ENCODE measurements at places on chromosomes 12 and 14.

DNA sequence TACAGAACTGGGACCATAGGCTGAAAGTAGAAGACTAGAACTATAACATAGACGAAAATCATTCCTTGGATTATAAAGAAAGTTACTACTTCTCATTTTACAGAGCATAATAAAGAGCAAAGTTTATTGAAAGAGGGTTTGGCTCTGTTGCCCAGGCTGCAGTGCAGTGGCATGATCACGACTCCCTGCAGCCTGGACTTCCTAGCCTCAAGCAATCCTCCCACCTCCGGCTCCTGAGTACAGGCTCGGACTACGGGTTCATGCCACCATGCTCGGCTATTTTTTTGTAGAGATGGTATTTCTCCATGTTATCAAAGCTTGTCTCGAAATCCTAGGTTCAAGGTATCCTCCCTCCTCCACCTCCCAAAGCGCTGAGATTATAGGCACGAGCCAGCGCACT is 190.1 kb upstream of the FOXG1 start:
- DNase-seq, result no peak

GRCh38 chr14:52781629-52782028 is 9.8 kb downstream of the GNPNAT1 start:
- no peak for DNase-seq

DNA sequence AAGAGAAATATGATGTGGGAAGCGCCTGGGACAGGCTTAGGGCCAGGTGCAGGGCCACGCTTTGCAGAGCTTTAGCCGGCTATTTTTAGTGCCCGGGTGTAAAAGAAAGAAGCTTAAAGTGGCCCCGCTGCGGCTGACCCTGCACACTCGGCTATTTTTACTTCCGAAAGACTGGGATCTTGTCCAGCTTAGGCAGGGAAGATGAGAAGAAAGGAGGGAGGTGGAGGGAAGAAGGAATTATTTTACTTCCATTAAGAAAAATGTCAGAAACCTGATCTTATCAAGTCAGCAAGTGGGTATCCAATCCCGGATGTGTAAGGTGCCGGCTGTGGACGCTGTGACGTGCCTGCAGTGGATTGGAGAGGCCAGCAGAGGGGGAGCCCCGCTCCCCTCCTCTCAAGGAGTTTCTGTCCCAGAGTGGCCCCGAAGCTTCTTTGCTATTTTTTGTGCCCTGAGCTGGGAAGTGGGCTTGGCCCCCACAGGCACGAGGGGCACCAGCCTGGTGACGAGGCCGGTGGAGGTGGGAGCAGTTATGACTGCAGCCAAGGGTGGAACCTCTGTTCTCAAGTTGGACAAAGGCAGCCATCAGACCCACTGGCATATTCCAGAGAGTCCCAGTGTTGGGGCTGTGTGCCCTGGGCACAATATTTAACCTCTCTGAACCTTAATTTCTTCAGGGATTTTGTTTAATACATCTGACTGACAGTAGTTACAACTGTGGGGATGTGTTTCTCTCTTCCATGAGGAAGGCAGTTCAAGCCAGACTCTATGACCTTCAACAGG is 97.7 kb downstream of the ESRRB start:
- DNase-seq, result no peak

DNA sequence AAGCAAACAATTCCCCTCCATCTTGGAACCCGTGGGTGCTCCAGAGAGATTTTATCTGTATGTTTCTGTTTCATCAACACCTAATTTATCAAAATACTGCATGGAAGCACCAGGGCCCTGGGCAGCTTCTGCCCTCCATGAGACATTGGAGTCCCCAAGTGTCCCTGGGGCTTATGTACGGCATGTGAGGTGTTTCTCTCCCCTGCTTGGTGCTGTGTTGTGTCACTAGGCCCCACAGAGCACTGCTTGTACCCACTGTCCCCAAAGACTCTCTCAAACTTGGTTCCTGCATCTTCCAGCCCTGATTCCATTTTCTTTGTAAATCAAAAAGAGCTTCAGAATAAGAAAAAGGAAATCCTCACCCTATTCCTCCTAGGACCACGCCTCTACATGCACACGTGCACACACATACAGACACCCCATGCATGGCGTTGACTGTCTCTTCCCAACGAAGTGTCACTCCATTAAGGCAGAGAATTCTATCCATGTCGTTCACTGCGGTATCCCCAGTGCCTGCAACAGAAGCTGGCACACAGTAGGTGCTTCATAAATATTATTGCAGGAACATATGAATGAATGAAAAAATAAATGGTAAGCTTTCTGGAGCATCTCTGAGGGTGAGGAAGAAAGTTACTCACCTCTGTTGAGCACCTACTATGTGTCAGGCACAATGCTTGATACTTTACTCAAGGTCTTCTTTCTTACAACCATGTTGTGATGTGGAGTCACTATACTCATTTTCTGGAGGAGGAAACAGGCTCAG is 191.6 kb downstream of the DICER1 start:
- no peak for DNase-seq

DNA sequence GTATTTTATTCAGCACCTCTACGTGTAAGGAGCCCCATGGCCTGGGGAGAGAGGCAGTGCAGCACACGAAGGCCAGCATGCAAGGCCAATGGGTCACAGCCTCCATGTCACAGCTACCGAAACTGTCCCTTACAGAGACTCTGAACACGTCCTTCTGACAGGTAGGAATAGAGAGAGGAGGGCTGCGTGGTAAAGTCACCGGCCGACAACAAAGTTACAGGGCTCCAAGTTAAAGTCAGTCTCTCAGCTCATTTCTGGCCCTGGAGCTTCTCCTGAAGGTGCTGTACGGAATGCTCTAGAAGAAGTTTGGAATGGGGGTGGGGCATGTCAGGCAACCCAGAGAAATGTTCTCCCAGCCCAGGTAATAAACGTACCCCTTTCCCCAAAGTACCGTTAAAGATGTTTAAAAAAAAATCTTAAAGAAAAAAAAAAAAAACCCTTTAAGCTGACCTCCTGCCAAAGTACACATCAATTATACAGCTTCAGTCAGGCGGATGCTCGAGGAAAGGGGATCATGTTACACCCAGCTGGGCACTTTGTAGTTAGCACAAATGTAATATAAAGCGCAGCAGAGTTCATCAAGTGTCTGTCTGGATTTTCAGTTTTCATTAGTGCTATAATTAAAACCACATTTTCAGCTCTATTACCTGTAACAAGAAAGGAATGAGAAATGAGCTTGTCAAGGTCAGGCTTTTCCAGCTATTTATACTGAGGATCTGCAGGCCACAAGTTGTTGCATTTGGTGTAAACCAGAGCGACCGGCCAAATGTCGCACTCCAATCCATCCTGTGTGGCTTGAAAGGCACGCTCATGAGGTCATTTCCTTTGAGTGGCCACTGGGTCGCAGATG is 53.3 kb upstream of the CDKN3 start:
- no peak for DNase-seq

DNA sequence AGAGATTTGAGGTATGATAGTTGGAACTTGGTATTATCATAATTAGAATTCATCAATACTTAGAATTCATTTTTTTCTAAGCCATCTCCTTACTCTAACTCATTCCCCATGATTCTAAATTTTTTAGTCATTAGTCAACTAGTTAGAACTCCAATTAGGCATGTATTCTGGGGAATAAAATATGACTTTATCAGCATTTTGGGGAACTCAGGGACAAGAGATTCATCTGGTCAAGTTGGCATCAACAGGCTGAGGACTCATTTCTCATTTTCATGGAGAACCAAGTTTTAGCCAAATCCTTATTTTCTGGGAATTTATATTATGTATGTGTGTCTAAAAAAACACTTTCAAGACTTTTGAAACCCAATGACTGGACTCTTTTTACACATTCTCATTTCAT is 29.2 kb downstream of the DIP2B start:
- DNase-seq, result no peak

DNA sequence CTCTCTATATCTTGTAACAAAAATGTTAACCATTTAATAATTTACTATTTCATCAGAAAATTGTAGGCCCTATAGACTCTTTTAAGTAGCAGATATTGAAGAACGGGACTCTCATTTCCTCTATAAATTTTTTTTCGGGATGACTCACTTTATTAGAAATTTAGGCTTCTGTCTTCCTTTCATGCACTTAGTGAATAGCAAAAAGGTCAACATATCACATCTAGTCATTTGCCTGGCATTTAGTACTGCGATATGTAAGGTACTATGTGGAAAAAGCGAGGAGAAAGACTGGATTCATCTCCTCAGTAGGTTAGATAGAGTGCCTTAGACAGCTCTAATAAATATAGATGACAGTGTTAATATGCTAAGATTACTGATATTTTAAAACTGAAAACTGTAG is 166.3 kb upstream of the PTPRQ start:
- DNase-seq, result no peak

- no peak for DNase-seq
Observed at GRCh38 chr14:96410119-96410518, 18.2 kb downstream of the AK7 start.

GRCh38 chr12:50598321-50598862 is 93.6 kb downstream of the DIP2B start:
- DNase-seq, result no peak

DNA sequence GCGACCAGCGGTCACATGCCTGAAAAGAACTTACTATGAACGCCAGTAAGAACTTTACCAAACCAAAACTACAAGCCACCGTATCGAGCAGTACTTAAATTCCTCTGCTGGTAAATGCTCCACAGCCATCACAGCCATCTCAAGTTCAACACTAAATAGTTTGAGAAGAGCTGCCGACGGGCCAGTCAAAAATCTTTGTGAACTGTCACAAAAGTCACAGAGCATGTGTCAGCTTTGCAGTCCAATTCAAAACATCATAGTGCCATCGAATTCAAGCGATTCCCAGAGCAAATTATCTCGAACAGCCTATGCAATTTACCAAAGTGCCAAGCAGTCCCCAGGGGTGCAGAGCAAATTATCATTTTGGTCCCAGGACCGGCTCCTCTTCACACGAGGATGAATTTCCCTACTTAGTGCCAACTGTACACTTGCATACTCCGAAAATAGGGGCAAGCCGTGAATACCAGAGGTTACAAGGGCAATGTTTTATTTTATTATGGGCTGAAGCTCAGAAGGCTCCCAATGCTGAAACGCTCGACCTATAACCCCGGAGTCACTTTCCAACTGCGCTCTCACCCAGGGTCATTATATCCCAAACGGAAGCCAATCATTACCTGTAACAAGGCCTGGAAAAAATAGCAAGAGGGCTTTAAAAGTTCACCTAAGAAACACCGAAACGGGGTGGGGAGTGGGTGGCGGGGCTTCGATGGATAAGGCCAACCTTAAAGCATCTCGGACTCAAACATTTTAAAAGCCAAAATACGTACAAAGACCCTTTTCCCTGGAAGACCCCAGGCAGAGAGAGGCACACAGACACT is 1.1 kb downstream of the LRP6 start:
- DNase-seq, result no peak

- peak; percentile 27 for DNase-seq
Observed at GRCh38 chr12:88922816-88923215, 342.5 kb upstream of the KITLG start.

- DNase-seq, result no peak
Observed at GRCh38 chr12:111519083-111519482, 80.0 kb downstream of the ATXN2 start.

DNA sequence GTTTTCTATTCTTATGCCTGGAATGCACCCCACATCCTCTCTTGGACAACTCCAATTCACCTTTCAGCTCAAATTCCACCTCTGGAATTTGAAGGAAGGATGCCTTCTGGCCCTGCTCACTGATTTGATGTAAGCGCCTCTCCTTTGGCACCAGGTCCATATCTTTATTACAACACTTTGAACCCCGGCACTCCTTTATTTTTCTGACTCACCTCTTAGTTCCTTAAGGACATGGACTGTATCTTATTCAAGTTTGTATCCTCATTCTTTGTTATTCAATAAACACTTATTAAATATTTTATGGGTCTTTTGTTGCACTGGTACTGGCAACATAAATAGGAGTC is 3.1 kb downstream of the GALC start:
- no peak for DNase-seq

DNA sequence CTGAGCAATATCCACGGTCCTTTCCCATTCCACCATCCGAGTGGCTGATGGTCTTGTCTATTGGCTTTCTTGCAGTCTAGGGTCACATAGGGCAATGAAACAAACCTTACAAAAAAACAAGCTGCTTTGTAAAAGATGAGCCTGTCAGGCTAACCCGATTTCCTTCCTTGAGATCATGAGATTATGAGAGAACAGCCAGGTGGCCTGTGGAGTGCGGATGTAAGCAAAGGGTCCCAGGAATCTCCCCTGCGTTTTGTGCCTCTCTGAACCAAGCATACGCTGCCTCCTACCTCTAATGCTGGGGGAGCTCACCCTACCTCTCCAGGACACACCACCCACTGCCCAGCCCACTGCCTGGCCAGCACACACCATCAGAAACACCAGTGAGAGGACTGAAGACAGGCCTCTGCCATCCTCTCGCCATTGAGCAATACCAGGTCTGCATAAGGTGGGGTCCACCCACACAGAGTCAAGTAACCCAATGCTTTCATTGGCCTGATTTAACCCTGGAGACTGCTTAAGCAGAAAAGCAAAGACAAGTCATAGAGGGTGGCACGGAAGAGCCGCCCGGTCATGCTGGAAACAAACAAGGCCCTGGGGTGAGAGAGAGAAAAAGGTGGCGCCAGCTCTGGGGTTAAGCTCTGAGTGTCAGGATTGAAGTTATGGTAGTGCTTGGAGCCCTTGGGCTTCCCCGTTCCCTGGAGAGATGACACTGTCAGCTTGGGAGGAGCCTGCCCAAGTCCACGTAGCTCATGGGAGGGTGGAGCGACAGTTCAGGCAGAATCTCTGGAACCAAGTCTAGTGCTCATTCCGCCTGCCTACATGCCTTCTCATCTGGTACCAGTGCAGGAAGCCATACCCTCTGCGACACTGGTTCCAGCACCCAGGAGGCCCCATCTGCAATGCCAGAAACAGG is 46.6 kb downstream of the CALM1 start:
- no peak for DNase-seq

- DNase-seq, result no peak
Observed at GRCh38 chr14:60277605-60278190, 28.7 kb downstream of the PPM1A start.

DNA sequence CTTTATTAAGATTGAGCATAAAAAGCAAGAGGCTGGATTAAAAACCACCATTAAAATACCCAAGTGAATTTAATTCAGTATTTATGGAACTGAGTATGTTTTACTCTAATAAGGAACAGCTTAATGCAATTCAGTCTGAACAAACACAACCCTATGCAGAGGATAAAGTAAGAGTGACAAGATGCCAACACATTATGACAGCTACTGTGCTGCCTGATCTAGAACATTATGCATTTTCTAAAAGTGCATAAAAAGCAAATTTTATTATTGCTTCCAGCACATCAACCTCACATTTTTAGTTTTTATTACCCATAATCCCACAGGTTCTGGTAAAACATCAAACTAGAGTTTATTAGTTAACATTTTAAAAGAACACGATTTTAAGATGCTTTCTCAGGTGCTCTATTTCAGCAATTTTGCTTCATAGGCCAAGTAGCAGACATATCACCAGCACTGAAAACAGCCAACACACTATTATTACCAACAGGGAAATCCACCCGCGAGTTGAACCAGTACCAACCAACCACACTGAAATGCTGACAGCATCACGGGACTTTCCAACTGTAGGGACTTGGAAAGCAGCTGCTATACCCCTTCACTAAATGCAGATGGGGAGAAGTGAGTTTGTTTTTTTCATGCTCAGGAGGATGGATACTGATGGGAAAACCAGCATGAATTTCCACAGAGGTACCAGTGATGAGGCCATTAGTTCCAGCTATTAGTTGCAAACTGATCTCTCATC is 372.1 kb downstream of the KCNH5 start:
- DNase-seq, result no peak

Data from GM04503 (cell line).